ENCODE measurements at places on chromosomes 11 and 22.

DNA sequence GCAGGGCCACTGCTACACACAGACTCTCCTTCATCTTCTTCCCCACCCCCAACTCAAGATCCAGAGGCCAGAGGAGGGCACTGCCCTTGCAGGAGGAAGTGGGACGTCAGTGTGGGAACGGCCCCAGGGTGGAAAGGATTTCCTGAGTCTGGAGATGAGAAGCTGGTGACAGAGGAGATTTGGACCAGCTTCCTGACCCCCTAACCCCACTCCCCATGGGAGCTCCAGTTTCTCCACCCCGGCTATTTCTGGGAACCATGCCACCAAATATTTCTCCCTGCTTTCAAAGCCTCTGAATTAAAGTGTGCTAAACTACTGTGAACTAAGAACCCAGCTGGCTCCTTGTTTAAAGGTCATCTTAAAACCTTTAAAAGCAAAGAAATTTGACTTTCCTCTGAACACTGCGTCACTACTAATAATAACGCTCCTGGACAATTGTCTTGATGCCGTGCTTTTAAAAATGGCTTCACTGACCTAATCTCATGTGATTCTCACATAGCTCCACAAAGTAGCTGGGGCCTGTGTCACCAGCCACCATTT is 46.6 kb downstream of the CWC15 start:
- DNase-seq: no peak

DNA sequence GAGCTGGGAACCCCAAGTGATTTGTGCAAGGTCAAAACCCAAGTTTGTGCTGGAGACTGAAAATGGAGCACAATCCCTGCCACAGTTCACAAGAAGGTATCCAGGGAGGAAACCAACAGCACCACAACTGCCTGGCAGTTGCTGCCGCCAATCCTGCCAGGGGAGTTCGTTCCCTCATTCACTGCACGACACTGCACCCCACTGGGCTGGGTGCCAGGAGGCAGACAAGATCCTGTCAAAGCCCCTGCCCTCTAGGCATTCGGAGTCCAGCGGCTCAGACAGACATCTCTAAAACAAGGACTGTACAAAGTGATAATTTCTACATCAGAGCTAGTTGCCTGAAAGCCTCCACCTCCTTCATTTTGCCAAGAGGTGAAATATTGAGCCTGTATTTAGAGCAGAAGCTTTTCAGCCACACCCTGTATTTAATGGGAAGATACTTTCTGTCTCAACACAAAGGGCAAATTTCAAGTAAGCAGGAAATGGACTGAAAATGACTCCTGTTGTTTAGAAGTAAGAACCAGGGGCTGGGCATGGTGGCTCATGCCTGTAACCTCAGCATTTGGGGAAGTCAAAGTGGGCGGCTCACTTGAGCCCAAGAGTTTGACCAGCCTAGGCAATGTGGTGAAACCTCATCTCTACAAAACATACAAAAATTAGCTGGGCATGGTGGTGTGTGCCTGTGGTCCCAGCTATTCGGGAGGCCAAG is 277.4 kb upstream of the NARS2 start:
- DNase-seq: no peak

- no peak for DNase-seq
Measured at GRCh38 chr22:38448945-38449745, 5.9 kb downstream of the KCNJ4 start.

GRCh38 chr11:134277183-134278001 is 1.2 kb downstream of the GLB1L3 start:
- DNase-seq: no peak

- no peak for DNase-seq
Measured at GRCh38 chr11:65084598-65085375, 765 bp downstream of the ZFPL1 start.

DNA sequence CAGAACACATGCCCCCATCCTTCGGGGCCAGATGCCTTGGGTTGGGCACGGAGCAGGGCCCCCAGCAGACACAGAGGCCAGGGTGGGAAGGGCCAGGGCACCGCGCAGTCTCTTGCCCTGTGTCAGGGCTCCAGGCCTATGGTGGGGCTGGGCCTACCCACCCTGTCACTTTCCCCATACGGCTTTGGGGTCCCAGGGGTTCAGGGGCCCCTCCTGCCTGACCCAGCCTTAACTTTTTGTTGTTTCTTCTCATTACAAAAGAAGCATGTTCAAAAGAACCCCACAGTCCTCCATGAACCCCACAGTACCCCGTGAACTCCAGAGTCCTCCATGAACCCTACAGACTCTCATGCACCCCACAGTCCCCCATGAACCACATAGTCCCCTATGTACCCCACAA is 33.0 kb upstream of the CCDC188 start:
- no peak for DNase-seq

DNA sequence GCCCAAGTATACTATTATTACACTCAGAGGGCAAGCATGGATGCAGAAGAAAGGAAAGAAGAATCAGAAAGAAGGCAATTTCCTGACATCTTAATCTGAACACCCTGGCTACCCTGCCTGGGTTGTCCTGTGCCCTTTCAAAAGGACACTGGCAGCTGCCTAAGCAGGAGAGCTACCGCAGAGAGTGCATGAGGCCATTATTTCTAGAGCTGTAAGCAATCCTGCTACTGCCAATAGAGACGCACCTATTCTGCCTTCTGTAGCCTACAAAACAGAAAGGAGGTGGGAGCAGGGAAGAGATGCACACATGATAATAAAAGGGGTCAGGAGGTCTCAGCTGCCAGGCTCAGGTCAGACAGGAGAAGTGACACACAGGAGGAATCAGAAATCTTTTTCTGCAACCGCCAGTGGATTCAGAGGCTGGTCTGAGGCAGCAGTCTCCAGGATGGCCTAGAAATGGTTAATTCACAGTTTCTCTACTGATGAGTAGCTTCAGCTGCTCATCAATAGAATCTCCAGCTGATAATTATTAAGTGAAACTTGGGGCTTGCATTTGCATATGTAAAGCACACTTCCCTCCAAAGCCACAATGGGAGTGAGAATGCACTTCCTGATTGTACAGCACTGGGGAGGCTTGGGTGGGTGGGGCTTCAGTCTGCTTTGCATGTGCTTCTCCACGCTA is 253.9 kb downstream of the LARGE1 start:
- DNase-seq: no peak

GRCh38 chr11:10122326-10123197 is 171.5 kb downstream of the SBF2 start:
- no peak for DNase-seq

DNA sequence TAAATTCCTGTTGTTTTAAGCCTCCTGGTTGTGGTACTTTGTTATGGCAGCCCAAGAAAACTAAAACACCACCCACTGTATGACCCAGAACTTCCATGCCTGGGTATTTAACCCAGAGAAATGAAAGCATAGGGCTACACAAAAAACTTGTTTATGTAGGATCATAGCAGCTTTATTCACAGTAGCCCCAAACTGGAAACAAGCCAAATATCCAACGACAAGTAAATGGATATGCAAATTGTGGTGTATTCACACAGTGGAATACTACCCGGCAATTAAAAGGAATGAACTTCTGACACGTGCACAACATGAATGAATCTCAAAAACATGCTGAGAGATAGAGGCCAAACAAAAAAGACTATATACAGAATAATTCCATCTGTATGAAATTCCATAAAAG is 62.2 kb upstream of the NAV2 start:
- no peak for DNase-seq

DNA sequence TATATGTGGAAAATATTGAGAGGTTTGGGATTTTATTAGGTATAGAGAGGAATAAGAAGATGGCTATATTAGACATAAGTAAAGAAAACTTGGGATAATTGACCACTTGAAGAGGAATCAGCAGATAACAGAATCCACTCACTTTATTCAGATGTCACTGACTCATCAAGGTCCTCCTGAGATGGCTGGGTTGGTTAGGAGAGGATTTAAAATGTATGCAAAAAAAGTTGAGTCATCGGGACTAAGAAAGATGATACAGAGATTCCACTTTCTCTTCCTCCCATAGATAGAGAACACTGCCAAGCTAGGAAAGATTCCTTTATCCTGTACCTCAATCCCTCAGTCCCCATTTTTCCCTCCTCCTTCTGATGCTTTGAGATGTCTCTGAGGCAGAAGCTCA is at the start of gene OR6A2:
Gene OR6A2, minus strand, starts transcription at position 288 of the 400 bp plus-strand sequence. CDS start 3,981 bp downstream, outside the sequence.
- DNase-seq: no peak

- no peak for DNase-seq
Measured at GRCh38 chr11:20235164-20235563, 74.9 kb upstream of the DBX1 start.

- no peak for DNase-seq
Measured at GRCh38 chr11:28231475-28231874, 123.3 kb downstream of the METTL15 start.

GRCh38 chr22:49206281-49206680 is 621.4 kb downstream of the BRD1 start:
- no peak for DNase-seq
